LoVo (cell line): ENCODE measurements at places on chromosomes 2 and 18.

GRCh38 chr2:198883604-198884003 is 574.1 kb downstream of the SATB2 start:
- DNase-seq, result no peak

- DNase-seq, result no peak
Observed at GRCh38 chr2:133092571-133092970, 422.6 kb upstream of the LYPD1 start.

- no peak for DNase-seq
Observed at GRCh38 chr2:32489061-32489460, 132.2 kb downstream of the BIRC6 start.

- no peak for DNase-seq
Observed at GRCh38 chr2:24304631-24305030, 55.7 kb downstream of the ITSN2 start.

DNA sequence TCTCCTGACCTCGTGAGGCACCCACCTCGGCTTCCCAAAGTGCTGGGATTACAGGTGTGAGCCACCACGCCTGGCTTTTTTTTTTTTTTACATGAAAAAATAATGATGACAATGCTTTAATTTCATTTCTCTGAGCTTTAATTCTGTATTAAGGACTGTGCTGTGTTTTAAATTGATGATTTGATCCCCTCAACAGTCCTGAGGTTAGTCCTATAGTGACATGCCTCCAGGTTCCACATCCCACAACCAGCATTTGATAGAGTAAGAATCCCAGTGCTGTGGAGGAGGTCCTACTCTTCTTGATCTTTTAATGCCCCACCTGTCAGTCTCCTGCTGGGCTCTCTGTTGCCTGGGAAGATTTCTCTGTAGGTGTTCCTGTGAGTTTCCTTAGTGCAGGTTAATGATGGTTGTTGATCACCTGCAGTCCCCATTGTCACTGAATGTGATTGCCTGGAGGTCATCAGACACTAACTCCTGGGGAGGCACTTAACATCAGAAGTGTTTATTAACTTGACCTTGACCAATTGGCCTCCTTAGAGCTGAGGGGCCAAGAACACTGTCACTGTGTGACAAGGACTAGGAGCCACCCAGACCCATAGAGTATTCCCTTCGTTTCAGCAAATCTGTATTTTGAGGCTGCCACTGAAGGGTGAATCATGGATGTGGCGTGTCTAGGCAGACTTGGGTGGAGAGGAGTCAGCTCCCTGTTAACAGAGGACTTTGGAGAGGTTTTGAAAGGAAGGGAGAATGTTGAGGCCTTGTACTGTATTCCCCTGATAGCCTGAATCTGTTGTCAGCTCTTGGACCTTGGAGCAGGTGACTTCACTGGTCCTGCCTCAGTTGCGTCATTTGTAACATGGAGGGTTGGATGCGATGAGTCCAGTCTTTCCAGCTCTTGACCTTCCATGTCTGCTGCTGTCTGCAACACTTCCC is 11.5 kb downstream of the ASAP2 start:
- no peak for DNase-seq

DNA sequence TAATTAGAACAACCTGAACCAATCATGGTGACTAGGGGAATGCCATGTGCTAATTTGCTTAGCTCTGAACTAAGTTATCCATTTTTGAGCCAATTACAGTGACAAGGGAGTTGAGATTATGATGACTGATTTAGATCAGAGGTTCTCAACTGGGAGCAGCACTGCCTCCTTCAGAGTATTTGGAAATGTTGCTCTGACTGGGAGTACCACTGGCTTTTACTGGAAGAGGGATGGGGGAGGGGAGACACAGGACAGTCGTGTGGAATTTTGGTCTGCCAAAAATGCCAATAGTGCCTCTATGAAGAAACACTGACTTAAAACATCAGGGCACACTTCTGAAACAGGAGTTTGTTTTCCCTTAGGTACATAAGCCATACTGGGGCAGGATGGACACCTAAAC is 48.1 kb upstream of the VPS54 start:
- no peak for DNase-seq

- DNase-seq, result no peak
Observed at GRCh38 chr2:162075689-162076132, 1.7 kb upstream of the DPP4 start.

GRCh38 chr2:12704378-12704777 is 12.4 kb upstream of the TRIB2 start:
- no peak for DNase-seq

DNA sequence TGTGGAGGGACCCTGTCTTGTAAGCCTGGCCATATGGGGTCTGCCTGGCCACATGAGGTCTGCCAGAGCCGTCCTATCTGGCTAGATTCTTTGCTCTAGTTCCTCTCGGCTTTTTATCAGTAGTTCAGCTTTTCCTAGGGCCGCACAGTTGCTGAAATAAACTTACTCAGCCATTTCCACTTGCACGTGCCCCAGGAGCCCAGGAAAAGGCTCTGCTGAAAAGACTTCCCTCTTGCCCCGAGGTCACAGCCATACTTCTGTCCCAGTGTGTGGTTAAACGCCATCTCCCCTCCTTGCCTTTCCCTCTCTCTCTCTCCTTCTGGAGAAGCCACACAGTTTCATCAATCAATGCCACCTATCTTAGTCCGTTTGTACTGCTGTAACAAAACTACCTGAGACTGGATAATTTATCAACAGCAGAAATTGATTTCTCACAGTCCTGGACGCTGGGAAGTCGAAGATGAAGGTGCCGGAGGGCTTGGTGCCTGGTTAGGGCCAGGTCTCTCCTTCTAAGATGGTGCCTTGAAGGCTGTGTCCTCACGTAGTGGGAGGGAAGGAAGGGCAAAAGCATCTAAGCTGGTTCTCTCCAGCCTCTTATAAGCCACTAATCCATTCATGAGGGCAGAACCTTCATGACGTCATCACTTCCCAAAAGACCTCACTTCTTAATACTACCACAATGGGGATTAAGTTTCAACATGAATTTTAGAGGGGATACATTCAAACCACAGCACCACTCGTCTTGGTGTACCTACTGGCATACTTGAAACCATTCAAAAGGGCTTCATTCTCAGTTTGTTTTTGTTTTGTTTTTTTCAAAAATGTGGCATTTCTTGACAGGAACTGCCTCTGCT is 11.2 kb upstream of the GALM start:
- DNase-seq, result no peak

- DNase-seq, result peak; percentile 35
Observed at GRCh38 chr2:69946351-69947324, 14.8 kb downstream of the ASPRV1 start.

DNA sequence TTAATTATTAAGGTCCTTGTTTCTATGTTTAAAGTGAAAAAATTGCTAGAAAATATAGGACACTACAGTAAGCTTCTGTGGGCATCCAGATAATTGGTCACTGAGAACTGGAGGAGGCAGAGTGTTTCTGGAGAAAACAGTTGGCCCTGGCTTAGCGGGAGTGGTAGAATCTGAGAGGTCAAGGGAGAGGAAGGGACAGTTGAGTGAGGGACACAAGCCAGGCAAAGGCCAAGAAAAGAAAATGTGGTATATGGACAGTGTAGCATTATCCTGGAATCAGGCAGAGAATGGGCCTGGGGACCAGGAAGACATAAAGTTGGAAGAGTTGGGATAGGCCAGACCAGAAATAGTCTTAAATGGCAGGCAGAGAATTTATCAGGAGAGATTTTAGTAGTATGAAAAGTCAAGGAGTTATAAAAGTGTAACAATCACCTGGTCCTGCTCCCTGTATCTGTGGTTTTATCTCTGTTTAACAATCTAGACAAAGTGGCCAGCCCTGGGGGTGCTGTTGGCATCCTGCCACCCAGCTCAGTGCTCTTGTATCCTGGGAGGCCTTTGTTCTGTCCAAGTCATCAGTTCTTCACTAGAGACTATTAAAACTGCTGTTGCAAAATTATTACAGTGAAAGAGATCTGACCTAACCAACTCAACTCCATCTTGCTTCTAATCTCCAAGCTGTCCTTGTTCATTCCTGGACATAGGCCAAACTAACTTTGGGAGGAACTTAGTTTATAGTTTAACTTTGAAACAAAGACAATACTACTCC is 15.4 kb upstream of the MSGN1 start:
- peak; percentile 27 for DNase-seq

DNA sequence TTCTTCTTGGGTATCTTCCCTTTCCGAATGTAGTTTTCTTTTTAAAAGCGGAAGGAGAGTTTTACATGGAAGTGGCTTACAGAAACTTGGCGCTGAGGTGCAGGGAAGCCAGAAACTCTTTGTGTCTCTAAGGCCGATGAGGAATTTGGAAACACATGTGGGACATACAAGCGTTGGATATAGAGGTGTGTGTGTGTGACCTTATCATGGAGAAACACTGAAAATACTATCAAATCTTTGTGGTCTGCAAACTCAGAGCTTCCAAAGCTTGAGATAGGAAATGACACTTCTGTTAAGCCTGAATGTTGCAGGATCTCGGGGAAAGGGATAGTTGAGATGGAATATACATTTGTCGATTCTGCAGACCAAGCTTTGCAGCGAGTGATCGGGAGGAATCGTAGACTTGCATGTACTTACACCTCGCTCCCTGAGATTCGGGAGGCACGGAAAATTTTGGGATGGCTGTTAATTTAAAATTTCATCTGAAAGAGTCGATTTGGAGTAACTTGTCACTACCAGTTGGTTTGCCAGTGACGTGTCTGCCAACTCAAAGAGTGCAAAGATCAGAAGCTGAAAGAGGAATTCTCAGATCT is 1.0 kb downstream of the NAB1 start:
- DNase-seq, result peak; percentile 8

DNA sequence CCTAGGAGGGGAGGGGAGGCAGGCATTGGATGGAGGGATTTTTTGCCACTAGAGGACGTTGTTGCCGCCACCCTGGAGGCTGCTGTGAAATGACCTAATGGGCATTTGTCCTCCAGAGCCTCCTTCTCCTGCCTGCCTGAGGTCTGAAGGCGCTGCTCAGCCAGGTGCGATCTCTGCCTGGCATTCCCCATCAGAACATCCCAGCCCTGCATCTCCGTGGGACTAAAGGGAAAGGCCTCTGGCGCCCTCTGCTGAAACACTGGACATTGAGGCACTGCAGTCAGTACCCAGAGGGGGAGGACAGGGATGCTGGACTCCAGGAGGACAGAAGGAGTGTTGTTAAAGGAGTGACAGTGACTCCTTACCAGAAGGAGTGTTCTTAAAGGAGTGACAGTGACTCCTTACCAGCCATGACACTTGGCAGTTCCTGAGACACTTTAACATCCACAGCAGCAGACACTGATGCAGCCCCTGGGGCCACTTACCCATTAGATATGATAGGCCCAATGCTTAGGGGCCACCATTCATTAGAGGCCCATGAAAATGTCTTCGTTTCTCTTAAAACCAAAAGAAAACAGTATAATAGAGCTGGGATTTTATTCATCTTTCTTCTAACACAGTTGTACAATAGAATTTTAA is 17.0 kb downstream of the THNSL2 start:
- DNase-seq, result peak; percentile 15

DNA sequence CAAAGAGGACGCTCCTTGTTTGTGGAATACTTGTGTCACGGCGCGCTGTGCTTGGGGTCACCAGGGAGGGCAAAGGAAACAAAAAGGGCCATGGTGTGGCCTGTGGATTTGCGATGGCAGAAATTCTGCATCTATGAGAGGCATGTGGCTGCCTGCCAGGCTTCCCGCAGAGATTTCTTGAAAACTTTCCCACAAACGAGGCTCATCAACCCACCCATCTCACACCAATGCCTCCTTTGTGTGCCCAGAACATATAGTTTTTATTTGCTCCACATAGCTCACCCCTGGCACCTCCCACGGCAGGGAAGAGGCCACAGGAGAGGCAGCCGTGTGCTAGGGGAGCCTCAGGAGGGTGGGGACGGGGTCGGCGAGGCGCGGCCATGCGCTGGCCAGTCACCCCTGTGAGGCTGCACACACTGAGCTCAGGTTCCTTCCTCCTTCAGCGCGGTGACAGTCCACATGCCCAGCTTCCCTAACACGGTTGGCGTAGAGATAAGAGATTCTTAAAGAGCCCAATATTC is 100.3 kb downstream of the MBP start:
- DNase-seq, result peak; percentile 2

- no peak for DNase-seq
Observed at GRCh38 chr2:239586651-239587310, 186.0 kb upstream of the HDAC4 start.

DNA sequence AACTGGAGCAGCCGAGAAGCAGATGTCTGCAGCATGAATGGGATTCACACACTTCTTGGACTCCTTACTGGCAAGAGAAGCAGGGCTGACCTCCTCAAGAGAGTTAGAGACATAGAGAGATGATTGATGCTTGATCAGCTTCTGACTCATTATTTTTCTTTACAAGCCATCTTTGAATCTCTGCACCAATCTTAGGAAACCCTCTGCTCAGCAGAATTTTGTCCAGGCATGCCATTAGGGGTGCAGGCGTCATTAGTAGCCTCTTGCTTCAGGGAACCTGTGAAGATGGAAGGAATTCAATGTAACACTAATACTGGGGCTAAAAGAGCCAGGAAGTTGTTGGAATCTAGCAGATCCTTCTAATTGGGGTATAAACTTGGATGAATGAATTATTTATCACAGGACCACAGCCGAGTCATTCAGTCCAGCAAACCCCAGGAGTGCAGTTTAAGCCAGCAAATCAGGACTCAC is 151.8 kb downstream of the MGAT5 start:
- DNase-seq, result no peak

- no peak for DNase-seq
Observed at GRCh38 chr2:205703471-205704126, 21.3 kb downstream of the NRP2 start.

DNA sequence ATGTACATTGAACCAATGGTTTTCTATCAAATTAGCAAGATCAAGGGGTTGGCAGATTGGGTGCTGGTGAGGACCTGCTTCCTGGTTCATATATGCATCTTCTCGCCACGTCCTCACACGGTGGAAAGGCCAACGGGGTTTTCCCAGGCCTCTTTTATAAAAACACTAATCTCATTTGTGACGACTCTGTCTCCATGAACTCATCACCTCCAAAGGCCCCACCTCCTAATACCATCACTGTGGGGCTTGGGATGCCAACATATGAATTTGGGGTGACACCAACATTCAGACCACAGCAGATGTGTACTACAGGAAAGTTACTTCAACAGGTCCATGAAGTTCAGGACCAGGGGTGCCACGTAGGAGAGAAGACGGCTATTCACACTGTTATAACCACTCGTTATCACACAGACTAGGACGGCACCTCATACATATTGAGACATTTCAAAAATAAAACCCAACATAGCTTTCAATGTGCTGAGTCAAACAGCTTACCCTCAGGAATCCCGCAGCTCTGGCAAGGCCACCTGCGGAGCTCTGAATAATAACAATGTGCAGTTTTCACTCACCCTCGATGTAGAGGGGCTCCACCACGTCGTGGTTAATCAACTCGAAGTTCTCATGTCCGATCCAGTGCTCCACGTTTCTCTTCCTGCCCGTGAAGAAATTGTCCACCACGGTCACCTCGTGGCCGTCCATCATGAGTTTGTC is 49.3 kb downstream of the UXS1 start:
- no peak for DNase-seq

DNA sequence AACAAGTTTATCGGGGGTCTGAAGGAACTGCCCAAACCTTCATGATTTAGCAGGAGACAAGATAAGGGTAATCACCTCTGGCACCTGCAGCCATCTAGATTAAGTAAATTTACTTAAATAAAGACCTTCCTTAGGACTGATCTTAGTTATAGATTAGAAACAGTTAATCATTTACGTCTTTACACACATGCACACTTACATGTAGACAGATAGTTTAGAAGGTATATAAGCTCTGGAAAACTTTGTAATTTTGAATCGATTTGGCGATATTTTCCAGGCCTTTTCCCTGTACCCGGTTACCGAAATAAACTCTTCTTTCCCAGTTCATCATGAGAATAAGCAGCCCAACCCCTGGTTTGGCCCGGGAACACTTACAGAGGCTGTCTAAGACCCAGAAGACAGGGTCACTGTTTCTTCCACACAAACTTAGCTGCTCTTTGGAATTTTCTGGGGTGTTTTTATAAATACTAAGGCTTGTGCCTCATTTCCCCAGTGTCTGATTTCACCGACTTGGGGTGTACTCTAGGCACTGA is 560 bp upstream of the SKA1 start:
- no peak for DNase-seq
